Left lung (tissue), 14 donors: ENCODE measurements at places on chromosomes 7 and 10. TPM values are rescaled to one million over a fixed set of nuclear protein-coding genes. Genes with fewer than 3 reads are reported as not detected.

DNA sequence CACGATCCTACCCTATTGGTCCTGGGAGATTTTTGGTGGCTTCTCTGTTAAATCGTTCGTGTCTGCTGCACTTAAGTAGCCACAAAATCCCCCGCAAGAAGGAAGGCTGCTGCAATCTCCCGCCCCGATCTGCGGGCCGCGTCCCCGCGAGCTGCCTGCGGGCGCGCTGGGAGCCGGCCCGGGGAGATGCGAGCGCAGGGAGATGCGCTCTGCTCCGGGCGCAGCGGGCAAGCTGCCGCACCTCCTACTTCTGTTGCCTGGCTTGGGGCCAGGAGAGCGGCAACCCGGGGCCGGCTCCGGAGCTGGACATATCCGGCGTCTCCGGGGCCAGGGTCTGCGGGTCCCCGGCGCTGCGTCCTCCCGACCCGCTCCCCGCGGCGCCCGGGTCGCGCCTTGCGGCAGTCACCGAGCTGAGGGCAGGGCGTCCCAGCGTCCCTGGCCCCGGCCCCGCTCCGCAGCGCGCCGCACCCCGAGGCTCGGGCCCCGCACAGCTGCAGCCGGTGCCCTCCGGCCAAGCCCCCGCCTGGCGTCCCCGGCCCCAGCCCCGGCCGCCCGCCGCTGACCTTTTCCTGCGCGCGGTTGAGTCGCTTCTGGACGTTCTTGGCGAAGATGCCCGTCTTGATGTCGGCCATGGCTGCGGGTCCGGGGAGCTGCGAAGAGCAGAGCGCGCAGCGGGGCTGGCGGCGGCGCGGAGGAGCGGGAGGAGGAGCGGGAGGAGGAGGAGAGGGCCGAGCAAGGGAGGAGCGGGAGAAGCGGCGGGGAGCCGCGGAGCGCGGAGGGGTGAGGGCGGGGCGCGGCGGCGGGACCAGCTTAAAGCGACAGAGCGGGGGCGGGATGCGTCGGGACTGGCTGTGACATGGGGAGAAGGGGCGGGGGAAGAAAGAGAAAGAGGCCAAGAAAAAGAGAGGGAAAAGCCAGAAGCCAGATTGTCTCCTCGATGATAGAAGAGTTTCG lies at the start of gene AMPH:
Gene AMPH, minus strand, starts transcription at position 654 of the 954 bp plus-strand sequence. Its CDS starts 22 bp downstream, at position 632.
- peak; percentile 76 for DNase-seq

DNA sequence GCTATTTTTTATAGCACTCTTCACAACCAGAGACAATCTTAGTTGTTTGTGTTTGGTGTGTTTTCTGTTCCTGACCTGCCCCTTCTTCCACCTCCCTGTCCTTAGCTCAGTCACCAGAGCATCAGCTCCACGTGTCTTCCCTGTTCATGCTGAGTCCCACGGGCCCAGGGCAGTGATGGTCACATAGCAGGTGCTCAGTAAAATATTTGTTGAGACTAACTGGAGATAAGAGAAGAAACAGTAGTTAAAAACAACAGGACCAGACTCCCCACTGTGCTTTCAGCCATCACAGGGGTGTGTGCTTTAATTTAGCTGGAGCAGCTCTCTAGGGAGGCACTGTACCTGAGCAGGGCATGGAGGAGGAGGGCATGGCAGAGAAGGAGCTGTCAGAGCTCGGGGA lies 307.3 kb upstream of the ZNF32 start:
- DNase-seq, result no peak

- DNase-seq, result no peak
Measured at GRCh38 chr10:118669835-118670234, 74.4 kb upstream of the PRLHR start.

DNA sequence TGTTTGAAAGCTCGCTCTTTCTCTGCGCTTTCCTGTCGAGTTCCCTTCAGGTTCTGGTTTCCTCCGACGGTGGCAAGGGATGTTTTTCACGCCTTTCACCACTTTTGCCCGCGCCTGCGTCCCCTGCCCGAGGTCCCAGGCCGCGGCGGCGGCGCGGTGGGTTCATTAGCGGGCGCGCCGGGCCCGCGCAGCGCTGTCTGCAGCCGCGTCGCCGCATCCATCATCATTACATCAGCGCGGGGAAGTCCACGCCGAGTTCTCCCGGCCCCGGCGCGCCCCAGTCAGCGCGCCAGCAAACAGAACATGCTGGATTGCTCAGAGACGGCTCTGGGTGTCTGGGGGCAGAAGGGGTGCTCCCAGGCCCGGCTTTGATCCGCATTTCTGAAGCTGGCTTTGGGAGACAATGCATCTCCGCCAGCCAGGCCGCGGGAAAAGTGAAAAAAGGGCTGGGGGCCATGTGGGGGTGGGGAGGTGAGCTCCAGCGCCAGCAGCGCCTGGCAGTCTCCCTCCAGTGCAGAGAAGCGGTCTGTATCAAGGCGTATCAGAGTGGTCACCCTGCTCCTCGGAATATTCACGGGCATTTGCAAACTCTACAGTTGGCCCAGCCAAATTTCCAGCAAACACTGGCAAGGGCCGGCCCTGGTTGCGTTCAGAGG lies 8.9 kb downstream of the GLI3 start:
- DNase-seq, result peak; percentile 70

DNA sequence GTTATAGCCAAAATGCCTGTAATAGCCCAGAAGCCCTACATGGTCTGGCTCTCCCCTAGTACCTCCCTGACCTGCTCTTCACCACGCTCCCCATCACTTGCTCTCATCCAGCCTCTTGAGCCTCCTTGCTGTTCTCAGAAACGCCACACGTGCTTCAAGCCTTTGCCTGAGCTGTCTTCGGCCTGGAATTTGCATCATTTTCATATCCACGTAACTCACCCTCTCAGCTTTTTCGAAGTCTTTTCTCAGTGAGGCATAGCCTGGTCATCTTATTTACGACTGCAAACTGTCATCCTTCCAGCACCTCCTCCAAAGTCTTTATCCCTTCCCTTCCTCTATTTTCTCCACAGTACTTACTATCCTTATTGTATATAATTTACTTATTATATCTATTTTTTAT lies 151.0 kb upstream of the AHR start:
- no peak for DNase-seq

DNA sequence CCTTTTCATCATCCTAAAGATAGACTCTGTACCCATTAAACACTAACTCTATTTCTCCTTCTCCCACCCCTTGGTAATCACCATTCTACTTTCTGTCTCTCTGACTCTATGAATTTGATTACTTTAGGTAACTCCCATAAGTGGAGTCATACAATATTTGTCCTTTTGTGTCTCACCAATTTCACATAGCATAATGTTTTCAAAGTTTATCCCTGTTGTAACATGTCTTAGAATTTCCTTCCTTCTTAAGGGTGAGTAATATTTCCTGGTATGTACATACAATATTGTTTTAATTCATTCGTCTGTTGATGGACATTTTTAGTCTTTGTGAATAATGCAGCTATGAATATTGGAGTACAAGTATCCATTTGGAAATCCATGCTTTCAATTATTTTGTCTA lies 50.9 kb upstream of the CDCA7L start:
- DNase-seq, result no peak

GRCh38 chr7:53013925-53014324 lies 21.5 kb upstream of the POM121L12 start:
- no peak for DNase-seq

DNA sequence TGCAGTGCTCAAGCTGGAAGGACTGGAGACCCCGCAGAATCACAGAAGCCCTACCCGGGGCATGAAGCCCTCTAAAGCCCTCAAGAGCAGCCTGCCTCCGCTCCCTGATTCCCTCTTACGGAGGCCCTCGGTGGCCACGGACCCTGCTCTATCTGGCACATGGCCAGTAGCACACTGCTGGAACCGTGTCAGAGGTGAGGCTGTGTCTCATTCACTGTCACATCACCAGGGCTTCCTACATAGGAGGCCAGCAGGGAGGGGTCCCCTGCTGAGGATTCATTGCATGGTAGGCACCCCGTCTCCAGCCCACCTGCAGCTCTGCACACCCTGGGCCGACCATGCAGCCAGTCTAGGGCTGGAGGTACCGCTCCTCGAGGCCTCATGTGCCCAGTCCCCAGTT lies 259.2 kb downstream of the TNS3 start:
- no peak for DNase-seq

DNA sequence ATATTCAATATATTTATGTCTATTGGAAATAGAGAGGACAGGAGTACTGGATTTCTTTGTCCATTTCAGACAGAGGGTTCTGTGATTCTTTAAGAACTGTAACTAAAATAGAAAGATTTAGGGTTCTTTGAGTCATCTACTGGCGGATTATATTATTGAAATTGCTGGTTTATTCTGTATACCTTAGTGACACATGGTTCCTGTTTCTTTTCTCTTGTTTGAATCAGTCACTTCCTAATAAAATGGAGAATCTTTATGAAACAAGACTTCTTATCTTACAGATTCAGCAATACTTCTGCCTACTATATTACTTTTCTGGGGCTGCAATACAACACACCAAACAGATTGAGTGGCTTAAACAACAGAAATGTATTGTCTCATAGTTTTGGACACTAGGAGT lies 20.8 kb upstream of the ZNF800 start:
- no peak for DNase-seq

DNA sequence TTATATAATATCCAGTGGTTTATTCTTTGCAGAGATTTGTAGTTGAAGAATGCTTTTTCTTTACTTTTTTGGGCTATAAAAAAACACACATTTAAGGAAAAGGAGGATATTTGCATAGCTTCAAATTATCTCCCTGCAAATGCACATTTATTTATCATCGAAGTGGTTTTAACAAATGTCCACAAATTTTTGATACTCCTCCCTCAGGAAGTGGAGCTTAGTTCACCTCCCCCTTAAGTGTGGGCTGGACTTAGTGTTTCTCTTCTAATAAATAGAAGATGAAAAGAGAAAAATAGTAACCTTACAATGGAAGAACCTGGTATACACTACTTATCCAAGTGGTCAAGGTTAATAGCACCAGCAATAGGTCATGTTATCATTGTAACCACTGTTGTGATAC lies 537.6 kb downstream of the ARL4A start:
- no peak for DNase-seq

GRCh38 chr10:129341087-129341486 lies 126.0 kb upstream of the MGMT start:
- no peak for DNase-seq

Gene RBM33
- 41.0 TPM for polyA plus RNA-seq

Gene ARHGEF35
- 17.1 TPM for polyA plus RNA-seq

Gene CDHR1
- 0.29 TPM for polyA plus RNA-seq

Gene RBM20
- polyA plus RNA-seq, result 1.7 TPM

Gene SLC29A4
- polyA plus RNA-seq, result 22.2 TPM
